ENCODE measurements at places on chromosomes 13 and 19. TPM values are rescaled to one million over a fixed set of nuclear protein-coding genes. Genes with fewer than 3 reads are reported as not detected.

DNA sequence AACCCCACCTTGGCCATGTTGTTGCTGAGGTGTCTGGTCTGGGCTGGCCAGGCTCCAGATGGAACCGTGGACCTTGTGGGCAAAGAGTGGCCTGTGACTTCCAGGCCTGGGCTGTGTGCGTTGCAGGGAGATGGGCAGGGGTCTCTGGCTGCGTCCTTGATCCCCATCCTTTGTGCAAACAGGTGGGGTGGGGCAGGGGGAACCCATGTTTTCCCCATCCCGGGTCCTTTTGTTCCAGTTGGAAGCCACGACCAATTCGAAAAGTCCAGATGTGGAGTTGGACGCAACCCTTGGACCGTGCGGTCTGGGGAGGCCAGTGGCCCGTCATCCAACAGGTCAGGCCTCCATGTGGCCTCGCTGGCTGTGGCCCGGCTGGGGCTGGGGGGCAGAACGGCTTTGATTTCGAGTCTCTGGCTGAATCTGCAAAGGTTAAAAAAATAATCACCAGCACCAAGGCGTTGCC, 13.1 kb upstream of the COMP start:
- no peak for DNase-seq

COQ8B gene
- 13.4 TPM for polyA plus RNA-seq

IFNL1 gene
- polyA plus RNA-seq = not detected

C19orf73 gene
- polyA plus RNA-seq = 8.0 TPM

GRCh38 chr19:12913851-12914690, 5.0 kb downstream of the SYCE2 start:
- no peak for DNase-seq

- DNase-seq = no peak
These were observed 2.2 kb downstream of the FFAR1 start for GRCh38 chr19:35349614-35350521.

CTXN1 gene
- 22.3 TPM for polyA plus RNA-seq

C19orf81 gene
- polyA plus RNA-seq = 67.9 TPM

DNA sequence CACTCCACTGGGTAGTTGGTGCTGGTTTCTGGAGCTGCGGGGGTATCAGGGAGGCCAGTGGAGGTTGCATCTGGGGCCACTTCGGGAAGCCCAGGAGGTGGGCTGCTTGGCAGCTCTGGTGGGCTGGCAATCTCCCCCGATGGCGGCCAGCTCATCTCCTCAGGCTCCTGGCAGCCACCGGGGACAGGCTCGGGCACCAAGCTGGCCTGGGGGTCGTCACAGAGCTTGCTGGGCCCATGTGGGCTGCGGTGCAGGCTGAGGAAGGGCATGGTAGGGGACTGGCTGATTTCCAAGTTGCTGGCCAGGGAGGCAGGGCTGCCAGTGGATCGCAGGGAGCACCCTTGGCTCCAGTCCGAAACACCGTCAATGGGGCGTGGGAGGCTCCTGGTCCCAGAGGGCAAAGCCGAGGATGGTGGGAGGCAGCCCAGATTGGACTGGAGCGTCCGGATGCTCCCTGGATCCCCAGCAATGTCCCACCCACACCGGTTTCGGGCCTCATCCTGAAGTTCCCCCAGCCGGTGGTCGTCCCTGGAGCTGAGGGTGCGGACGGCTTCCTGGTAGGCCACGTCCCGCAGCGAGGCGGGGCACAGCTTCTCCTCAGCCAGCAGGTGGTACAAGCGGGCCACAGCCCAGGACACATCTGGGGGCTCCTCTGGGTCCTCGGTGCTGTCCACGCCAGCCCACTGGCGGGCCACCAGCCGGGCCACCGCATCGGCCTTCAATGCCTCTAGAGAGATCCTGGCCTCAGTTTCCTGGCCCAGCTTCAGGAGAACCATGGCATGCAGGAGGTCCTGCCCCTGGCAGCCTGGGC, 13.8 kb downstream of the TICAM1 start:
- peak; percentile 16 for DNase-seq

GRCh38 chr19:55554741-55555152, 9.4 kb upstream of the SBK3 start:
- DNase-seq = no peak

GRCh38 chr13:85265296-85265695, 533.9 kb downstream of the SLITRK6 start:
- no peak for DNase-seq

GRCh38 chr13:93603043-93603442, 376.4 kb downstream of the GPC6 start:
- peak; percentile 22 for DNase-seq

DNA sequence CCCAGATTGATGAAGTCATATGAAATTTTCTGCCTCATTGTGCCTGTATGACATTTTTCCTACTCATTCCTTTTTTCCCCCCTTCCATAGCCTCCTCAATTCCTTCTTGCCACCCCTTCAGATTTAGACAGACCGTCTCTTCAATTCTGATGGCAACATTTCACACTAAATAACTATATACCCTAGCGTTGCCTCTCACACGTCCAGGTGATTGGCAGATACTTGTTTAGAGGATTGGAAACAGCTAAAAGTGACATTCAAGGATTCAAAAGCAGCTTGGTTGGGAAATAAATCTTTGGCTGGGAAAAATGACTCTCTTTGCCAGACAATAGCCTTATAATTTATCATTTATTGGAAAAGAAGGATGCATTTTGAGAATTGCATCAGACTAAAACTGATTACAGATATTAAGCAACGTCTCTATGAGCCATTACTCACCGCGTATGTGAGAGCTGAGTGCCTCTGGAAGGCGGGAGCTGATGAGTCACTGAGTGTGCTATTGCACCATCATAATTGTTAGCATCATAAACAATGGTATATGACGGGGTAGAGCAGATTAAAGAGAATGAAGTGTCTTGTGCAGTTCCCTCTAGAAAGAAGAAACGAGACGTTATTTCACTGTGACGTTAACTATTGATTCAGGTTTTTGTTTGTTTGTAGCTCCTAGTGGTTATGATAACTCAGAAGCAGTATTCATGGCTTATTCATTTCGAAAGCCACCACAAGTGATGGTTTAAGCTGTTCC, 61.1 kb upstream of the FAM216B start:
- DNase-seq = no peak
